B cell (primary cell): ENCODE measurements at places on chromosomes 11 and 22. TPM values are rescaled to one million over a fixed set of nuclear protein-coding genes. Genes with fewer than 3 reads are reported as not detected.

The PRR33 gene
- not detected in 2 replicates for total RNA-seq

The MTNR1B gene
- not detected in 2 replicates for total RNA-seq

The KLHL35 gene
- total RNA-seq = 0.39 and 0.59 TPM in 2 replicates

The JAML gene
- 9.6 and 9.7 TPM in 2 replicates for total RNA-seq

The IL17REL gene
- 0.10 TPM in 2 replicates for total RNA-seq

The IFITM1 gene
- total RNA-seq = 19.5 and 19.7 TPM in 2 replicates

The SMIM38 gene
- total RNA-seq = 1.0 and 1.6 TPM in 2 replicates

The CSF2RB gene
- 39.7 and 41.2 TPM in 2 replicates for total RNA-seq

The SCUBE1 gene
- not detected in 2 replicates for total RNA-seq

The PHF21B gene
- total RNA-seq = not detected in 2 replicates

The CASP5 gene
- 0.29 TPM in 1 of 2 replicates, not detected in the other for total RNA-seq

The PAMR1 gene
- not detected in 2 replicates for total RNA-seq

The DCPS gene
- 21.7 and 24.5 TPM in 2 replicates for total RNA-seq

The TNNI2 gene
- 1.6 and 2.9 TPM in 2 replicates for total RNA-seq

The VWCE gene
- 0.37 and 0.41 TPM in 2 replicates for total RNA-seq

The POTEH gene
- total RNA-seq = not detected in 2 replicates

The NXPE4 gene
- total RNA-seq = not detected in 2 replicates

The MMP27 gene
- total RNA-seq = not detected in 2 replicates

The PLAAT2 gene
- not detected in 2 replicates for total RNA-seq

The BCO2 gene
- total RNA-seq = 1.7 and 4.4 TPM in 2 replicates

The BARX2 gene
- not detected in 2 replicates for total RNA-seq

The TUB gene
- 0.10 TPM in 1 of 2 replicates, not detected in the other for total RNA-seq

The MS4A3 gene
- total RNA-seq = not detected in 2 replicates

The TMPRSS13 gene
- total RNA-seq = 8.0 and 8.7 TPM in 2 replicates

The SYT12 gene
- not detected in 2 replicates for total RNA-seq

The NPAS4 gene
- total RNA-seq = not detected in 2 replicates

The CAPN5 gene
- 0.74 and 2.3 TPM in 2 replicates for total RNA-seq

The OR5D14 gene
- not detected in 2 replicates for total RNA-seq

The NXPE2 gene
- not detected in 2 replicates for total RNA-seq

The MUC5AC gene
- total RNA-seq = not detected in 2 replicates

The PPFIA1 gene
- 70.4 and 80.7 TPM in 2 replicates for total RNA-seq

The PTGDR2 gene
- total RNA-seq = 0.27 TPM in 1 of 2 replicates, not detected in the other

The OR52A1 gene
- not detected in 2 replicates for total RNA-seq

The PCF11 gene
- 185 and 190 TPM in 2 replicates for total RNA-seq

The YPEL4 gene
- total RNA-seq = 1.1 and 1.9 TPM in 2 replicates

The UBQLN3 gene
- 0.46 and 0.59 TPM in 2 replicates for total RNA-seq

The DKK3 gene
- not detected in 2 replicates for total RNA-seq

The CPT1A gene
- total RNA-seq = 40.8 and 45.2 TPM in 2 replicates

The ANGPTL5 gene
- total RNA-seq = not detected in 2 replicates

The TMEM86A gene
- total RNA-seq = 0.58 and 1.1 TPM in 2 replicates

The SLC1A2 gene
- total RNA-seq = not detected in 2 replicates

The OVCH2 gene
- total RNA-seq = not detected in 2 replicates

The CCDC81 gene
- total RNA-seq = 0.84 and 1.3 TPM in 2 replicates

The PIWIL4 gene
- total RNA-seq = 0.67 and 1.00 TPM in 2 replicates

The GNG3 gene
- 0.95 and 2.1 TPM in 2 replicates for total RNA-seq

The SMCO4 gene
- total RNA-seq = 2.0 and 3.6 TPM in 2 replicates

The GGT5 gene
- not detected in 2 replicates for total RNA-seq

The CHRM4 gene
- 0.49 TPM in 1 of 2 replicates, not detected in the other for total RNA-seq

The MPZL3 gene
- total RNA-seq = 4.2 and 4.9 TPM in 2 replicates

The PARVG gene
- total RNA-seq = 247 and 271 TPM in 2 replicates

The SMC1B gene
- total RNA-seq = 0.07 TPM in 1 of 2 replicates, not detected in the other

The SLC35C1 gene
- 12.5 and 13.8 TPM in 2 replicates for total RNA-seq

The TCP11L1 gene
- total RNA-seq = 19.7 and 19.8 TPM in 2 replicates

The KCNJ11 gene
- total RNA-seq = 2.0 and 2.1 TPM in 2 replicates

The CLDN5 gene
- not detected in 2 replicates for total RNA-seq

The PRODH gene
- not detected in 2 replicates for total RNA-seq
